Kidney capillary endothelial cell (primary cell): ENCODE measurements at places on chromosomes 2 and 18.
A peak's percentile ranks its signal among the peaks of the same experiment; 100 is the strongest.

GRCh38 chr2:172698041-172698863 is 37.4 kb upstream of the RAPGEF4 start:
- DNase-seq: peak; percentile 71

GRCh38 chr18:65548316-65548715 is 202.5 kb upstream of the CDH7 start:
- DNase-seq: no peak

DNA sequence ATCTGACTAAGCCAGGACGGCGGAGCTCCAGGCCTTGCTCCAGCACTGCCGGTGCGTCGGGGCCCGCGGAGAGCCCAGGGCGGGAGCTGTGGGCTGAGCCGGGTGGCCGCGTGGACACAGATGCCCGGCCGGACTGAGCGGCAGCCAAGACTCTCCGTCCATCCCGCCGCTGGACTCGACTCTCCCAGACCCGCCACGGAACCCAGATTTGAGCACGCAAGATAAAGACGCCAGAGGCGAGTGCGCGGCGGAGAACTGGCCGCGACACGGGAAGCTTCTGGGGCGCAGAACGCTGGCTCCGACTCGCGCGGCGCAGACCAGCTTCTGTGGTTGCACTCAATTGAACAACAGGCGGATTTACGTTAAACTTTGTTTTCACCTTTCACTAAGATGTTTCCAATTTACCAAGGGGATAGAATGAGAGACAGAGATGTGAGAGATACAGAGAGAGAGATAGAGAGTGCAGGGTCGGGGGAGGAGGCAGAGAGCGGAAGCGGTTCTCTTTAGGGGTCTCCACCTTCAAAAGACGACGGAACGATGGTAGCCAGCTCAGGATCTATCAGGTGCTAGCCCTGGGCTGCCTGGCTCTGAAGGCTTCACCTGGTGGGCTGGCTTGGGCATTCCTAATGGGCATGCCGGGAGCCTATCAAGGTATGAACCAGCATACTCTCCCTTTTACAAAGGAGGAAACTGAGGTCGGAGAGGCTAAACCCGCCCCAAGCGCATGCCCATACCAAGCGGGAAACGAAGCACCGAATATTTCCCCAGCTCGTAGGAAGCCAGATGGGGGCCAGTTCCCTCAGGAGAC is 10.4 kb upstream of the EN1 start:
- no peak for DNase-seq

DNA sequence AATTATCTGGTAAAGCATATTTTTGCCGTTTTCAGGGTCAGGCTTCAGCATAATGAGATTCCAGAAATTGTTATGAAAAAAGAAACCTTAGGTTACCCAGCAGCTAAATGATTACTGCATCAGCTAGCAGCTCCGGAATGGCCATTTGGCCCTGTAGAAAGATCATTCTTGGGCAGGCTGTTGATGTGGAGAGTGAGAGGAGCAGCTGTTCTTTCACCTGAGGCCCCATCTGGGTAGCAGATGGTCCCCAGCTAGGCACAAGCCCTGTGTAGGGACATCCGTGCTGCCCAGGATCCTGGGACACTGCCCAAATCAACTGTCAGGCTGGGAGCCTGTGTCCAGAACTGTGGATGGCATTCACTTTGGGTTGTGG is 61.8 kb downstream of the NEDD4L start:
- no peak for DNase-seq

DNA sequence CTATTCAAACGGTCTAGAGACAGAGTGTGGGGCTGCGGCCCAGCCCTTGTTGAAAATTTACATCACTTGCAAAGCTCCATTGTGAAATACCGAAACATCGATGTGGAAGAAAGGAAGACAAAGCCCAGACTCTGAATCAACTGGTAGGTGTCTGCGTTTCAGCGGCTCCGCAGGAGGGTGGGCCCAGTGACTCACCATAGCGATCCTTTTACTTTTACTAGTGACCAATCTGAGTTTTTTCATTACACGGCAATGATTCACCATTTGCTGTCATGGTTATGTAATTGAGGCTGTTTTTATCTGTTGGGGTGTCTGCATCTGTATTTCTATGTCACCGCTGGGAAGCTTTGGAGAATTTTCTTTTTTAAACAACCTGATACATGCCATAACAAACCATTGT is 66.6 kb upstream of the ODC1 start:
- no peak for DNase-seq

- DNase-seq: no peak
Measured at GRCh38 chr2:67952066-67952465, 110.7 kb downstream of the C1D start.

- DNase-seq: no peak
Measured at GRCh38 chr2:160996584-160996983, 163.6 kb upstream of the TANK start.

DNA sequence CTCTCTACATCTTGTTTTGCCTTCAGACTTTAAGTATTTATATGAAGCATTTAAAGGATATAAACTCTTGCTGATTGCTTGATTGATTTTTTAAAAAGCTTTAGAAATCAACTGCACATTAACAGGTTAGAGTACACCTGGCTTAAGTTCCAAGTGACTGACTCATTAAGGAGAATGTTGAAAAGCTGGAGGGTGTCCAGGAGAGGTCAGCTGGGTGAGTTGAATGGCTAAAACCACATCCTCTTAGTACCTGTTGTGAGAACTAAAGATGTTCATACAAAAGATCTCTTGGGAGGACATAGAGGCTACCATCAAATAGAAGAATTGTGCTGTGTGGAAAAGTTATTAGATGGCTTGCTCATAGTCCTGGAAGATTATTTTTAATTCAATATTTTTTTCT is 206.8 kb downstream of the TXNL1 start:
- DNase-seq: no peak

- no peak for DNase-seq
Measured at GRCh38 chr18:76365561-76365960, 129.5 kb downstream of the ZNF516 start.

- no peak for DNase-seq
Measured at GRCh38 chr2:163171786-163172530, 333.4 kb upstream of the KCNH7 start.
